ENCODE measurements at places on chromosomes 3 and 15.

- no peak for DNase-seq
These were observed 25.2 kb downstream of the GAP43 start for GRCh38 chr3:115648559-115648958.

DNA sequence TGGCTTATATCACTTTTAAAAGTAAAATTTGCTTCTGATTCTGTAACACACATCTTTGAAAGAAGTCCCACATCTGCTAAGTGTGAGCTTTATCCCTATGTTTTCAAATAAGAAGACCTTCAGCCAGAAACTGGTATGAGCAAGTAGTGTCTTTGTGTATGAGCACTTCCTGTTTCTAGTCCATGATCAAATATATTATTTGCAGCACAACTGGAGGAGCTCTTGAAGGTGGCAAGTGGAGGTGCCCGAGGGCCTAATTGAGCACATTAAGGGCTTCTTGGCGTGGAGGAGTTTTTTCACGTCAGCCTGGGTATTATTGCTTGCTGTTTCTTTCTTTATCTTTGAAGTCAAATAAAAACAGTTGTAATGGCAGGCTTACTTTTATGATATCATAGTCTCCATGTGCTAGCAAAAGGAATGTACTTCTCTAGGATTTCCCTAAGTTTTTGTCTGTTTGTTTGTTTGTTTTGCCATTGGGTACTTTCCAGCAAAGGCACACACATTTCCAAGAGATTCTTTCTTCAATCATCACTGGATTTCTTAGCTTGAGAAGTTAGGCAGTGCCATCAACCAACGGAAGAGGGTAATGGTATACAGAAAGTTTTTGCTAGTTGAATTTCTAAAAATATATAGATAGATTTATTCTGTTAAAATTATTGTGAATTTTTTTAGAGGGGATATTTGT is 68.1 kb downstream of the MEIS2 start:
- DNase-seq, result no peak

- no peak for DNase-seq
These were observed 91.8 kb downstream of the SSR3 start for GRCh38 chr3:156463123-156463522.

GRCh38 chr3:41404582-41404981 is 205.3 kb downstream of the CTNNB1 start:
- no peak for DNase-seq

DNA sequence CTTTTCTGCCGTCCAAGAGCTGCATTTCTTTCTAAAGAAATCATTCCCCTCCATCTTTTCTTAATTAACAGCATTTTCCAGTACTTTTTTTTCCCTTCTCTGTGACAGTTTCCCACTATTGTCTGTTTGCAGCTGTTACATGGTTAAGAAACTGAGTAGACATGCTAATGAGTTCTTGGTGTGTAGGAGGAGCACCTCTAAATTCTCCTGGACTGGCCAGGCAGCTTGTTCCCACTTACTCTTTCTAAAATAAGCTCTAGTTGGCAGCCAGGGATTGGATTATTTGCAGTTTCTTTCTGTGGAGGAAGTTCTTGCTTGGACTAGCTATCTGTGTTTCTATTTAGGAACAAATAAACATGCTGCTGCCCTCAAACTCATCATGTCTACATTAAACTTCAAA is 235.1 kb upstream of the GAP43 start:
- no peak for DNase-seq

All from CD4-positive, alpha-beta T cell treated with Interleukin-6 at 100 ng/mL for 8 hours (primary cell).